ENCODE measurements at places on chromosomes 1 and 21.

DNA sequence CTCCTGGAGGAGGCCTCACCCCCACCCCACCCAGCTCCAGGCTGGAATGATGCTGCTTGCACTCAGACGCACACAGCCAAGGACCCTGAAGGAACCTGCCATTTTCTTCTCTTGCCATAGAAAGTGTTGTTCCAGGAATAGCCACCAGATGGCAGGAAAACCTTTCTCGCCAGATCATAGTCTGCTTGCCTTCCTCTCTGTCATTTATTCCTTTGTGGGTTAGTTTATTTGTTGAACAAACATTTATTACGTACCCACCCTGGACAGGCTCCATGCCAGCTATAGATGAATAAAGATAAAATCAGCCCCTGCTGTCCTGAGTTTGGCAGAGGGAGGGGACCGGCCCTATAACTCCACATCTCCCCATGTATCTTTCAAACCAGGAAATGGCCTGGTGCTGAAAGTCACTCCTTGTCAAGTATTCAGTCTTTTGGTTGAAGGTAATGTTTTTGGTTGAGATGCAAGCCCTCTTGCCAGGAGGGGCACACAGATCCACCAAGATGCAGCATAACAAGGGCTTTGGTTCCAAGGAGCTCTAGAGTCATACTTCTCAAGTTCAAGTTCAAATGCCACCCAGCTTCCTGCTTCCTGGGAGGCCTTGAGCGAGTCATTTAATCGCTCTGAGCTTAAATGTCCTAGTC is 7.0 kb upstream of the KCNC4 start:
- peak; percentile 44 for DNase-seq

DNA sequence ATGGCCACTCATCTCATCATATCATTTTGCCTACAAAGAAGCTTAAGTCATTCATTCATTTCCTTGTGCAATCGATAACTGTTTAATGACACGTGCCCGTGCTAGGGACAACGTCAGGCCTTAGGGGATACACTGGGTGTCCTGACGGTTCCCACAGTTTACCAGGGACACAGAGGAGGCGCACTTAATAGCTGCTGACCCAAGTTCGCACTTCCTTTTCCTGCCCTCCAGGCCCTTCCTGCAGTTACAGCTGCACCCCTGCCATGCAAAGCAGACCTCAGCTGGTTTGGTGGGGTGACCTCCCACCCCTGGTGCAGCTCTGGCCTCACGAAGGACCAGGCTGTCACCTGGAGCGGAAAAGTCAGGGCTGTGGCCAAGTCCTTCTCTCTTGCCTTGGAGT is 4.2 kb downstream of the SPATA21 start:
- DNase-seq, result no peak

DNA sequence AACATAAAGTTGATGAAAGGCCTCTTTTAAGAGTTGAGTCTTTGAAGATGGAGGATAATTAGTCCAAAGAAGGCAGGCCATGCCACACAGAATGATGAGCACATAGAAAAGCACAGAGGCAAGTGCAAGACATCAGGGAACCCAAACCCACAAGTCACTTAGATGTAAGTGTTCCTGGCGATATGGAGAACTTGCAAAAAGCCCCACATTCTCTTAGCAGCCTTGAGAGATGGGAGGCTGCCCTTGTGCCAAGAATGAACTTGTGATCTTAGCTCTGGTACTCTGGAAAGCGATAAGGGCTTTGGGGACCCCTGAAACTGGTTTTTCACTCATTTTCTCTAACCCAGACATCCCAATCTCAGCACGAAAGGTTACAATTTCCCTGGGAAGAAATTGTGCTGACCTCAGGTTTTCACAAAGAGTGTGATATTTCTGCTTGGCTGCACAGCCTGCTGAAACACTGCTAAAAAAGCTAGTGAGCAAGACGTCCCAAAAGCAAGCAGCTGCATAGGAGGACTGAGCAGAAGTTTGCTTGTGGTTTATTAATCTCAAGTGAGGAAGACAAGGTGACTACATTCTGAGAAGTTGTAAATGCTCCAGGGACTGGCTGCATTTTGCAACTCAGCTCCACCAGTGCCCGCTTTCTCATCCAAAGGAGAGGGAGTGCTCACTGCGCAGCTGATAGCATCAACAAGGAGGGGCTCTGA is 496.9 kb upstream of the CAMK1G start:
- no peak for DNase-seq

DNA sequence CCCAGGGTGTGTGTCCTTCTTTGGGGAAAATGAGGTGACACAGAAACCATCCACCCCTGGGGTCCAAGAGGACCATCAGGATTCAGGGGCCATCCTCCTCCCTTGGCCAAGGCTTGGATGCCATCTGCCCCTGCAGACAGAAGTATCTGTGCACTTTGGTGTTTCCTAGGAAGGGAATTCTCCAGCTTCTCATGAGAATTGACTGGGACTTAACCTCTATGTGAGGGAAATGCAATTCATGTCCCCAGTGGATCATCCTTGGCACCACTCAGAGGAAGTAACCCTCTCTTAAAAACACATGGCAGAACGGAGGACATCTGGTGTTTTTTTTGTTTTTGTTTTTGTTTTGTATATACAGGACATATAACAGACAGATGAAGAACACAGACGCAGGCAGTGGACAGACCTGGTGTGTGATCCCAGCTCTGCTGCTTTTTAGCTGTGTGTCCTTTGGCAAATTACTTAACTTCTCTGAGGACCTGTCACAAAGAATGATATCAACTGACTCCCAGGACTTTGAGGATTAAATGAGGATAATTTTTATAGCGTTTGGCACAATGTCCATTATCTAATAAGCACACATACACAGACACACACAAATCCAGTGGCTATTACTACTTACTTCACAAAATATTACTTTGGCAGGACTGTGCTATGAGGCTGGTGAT is 3.8 kb downstream of the TNN start:
- DNase-seq, result no peak

GRCh38 chr1:78687914-78688313 is 38.3 kb downstream of the IFI44 start:
- DNase-seq, result no peak

- DNase-seq, result no peak
These were observed 32.6 kb upstream of the LEPR start for GRCh38 chr1:65387821-65388220.

DNA sequence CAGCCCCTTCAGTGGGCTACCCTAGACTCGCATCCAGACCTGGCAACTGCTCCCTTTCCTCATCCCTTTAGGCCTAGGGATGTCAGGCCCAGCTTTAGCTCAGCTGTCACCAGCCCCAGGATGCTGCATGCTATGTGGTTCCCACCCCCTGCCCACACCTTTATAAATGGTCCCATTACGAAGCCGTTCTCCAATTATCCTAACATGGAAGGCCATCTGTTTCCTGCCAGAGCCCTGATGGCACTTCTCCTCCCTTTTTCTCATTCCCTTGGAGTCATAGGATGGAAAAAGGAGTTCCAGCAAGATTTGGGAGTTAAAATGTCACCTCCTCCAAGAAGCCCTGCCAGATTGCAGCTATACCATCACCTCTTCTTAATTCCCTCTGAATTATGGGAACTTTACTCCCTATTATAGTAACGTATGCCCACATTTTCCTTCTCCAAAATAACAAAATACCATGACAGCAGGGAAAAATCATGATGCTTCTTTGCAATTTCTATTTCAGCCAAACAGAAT is 205.0 kb upstream of the GRIK3 start:
- no peak for DNase-seq

GRCh38 chr1:236925386-236925785 is 78.9 kb downstream of the MT1HL1 start:
- no peak for DNase-seq

DNA sequence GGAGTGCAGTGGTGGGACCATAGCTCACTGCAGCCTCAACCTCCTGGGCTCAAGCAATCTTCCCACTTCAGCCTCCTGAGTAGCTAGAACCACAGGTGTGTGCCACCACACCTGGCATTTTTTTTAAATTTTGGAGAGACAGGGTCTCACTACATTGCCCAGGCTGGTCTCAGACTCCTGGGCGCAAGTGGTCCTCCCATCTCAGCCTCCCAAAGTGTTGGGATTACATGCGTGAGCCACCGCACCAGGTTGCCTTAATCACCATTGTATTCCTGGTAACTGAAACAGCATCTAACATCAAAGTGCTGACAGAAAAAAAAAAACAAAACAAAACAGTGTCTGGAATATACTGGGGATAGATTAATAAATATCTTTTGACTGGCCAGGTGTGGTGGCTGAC is 18.2 kb downstream of the RPL5 start:
- no peak for DNase-seq

DNA sequence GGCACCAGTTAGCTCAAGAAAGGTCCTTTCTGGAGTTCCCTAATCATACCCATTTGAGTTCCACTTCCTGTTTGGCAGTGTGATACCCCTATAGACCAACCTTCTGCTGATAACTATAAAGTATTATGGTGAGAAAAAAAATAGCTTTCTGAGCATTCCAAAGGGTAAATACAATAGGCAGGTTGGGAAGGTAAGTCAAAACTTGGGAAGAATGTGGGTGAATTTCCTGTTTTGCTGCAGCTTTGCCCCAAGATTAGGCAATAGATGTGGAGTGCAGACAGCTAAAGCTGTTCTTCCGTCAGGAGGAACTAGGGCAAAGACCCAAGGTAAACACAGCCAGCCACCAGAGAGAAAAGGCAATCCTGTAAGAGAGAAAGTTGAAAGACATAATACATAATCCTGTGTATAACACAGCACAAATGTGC is 49.9 kb upstream of the GUCA2A start:
- no peak for DNase-seq

DNA sequence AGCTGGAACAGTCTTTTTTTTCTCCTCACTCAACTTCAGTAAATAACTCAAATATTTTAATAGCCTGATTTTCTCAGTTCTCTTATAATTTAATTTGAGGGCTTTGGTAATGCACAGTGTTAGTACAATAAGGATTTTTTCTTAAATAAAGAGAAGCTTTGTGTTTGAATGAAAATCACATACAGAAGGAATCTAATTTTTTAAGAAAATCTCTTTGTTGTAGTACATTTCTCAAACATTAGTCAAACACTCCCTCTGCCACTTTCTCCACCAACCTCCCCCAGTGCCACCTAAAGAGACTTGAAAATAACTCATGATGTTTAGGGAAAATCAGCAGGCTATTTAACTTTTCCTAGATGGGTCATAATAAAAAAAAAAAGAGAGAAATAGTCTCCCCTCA is 42.3 kb upstream of the ACP6 start:
- no peak for DNase-seq

DNA sequence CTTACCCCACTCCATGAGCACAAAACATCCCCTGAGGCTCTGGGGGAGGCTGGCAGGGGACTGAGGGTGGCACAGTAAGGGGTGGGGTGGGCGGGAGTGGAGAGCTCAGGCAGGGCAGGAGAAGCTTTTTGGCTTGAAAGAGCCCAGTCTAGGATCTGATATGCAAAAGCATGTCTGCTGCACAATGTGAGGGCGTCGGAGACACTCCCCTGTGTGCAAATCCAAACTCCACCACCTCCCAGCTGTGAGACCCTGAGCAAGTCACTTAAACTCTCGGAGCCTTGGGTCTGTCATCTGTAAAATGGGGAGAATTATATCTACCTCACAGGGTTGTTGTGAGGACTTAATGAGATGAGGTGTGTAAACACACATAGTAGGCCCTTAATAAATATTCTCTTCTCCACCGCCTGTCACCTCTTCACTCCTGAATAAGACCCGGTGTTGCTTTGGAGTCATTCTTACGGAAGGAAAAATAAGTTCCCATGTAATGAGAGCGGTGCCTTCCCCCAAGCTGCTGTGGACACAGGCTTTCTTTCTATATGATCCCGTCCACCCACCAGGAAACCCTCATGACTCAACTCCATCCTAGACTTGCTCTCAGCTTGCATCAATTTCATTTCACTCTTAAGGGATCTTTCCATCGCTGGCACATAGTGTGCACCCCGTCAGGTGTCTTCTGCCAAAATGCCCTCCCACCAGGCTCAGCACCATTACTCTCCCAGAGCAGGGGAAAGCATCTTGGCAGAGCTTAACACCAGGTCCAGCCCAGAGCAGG is 12.5 kb downstream of the KCNN3 start:
- no peak for DNase-seq

- no peak for DNase-seq
These were observed 37.6 kb upstream of the CLIC4 start for GRCh38 chr1:24707687-24708086.

GRCh38 chr1:197944485-197944884 is 27.3 kb downstream of the LHX9 start:
- DNase-seq, result no peak

DNA sequence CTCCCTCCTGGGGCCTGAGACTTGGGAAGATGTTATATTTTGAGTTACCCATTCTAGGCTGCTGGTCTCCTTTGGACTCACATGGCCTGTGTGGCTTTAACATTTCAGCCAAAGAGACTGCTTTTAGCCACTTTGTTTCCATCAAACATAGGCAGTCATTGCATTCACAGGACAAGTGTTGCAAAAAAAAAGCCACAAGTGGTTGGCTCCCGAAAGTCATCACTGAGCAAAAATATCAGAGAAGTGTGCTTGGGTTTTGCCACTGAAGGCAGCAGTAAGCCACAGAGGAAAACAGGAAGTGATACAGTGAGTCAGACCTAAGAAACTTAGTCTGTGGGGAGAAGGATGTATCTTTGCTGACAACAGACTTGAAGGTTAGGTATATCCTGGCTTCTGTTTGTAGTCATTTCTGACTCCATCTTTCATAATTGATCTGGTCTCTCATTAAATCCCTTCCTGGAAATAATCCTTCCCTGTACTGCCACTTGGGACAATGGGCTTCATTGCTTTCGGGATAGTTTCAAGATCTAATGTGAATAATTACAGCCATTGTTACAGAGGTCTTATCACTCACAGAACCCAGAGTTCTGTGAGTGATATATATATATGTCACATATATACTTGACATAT is 80.9 kb downstream of the COLGALT2 start:
- peak; percentile 30 for DNase-seq

DNA sequence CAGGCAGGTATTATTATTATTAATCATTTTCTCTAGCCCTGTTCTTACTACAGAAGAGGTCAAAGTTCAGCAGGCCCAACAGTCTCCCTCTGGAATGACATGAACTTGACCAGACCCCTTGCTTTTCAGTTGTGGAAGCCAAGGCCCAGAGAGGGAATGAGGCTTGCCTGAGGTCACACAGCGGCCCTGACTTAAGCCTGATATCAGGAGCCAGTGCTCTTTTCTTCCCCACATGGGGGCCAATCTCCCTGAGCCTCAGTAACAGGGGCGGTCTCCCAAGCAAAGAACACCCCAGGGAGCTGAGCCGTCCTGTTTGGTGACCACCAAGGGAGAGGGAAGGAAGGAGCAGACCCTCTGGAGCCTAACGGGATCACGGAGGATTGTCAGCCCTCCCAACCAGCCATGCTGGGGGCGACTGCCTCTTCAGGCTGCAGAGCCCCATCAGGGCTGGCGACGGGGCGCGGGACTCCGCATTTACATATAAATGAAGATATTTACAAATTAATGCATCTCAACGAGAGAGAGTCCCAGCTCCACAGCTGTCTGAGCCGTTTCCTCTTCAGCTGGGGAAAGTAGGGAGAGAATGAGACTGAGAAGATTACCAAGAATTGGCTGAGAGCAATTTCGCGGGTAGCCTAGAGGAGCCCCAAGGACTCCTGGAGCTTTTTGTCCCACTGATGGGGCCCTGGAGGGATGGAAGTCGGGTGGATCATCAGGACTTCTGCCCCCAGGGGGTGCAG is 186.1 kb upstream of the KLHDC7A start:
- no peak for DNase-seq
